ENCODE measurements at places on chromosomes 12 and 14. TPM values are rescaled to one million over a fixed set of nuclear protein-coding genes. Genes with fewer than 3 reads are reported as not detected.

The RERG gene
- total RNA-seq = 0.76 TPM

The DBX2 gene
- 0.28 TPM for total RNA-seq

The KRT1 gene
- not detected for total RNA-seq

The DNAI7 gene
- 0.88 TPM for total RNA-seq

The SIX4 gene
- 3.1 TPM for total RNA-seq

The ATG101 gene
- total RNA-seq = 55.1 TPM

The ITGB7 gene
- 0.44 TPM for total RNA-seq

The FOXG1 gene
- total RNA-seq = 0.10 TPM

The BDKRB2 gene
- total RNA-seq = 0.11 TPM

The GPR84 gene
- total RNA-seq = 0.22 TPM

The CRIP2 gene
- 9.5 TPM for total RNA-seq

The TMEM132C gene
- 21.1 TPM for total RNA-seq

The RTN1 gene
- 232 TPM for total RNA-seq

The MMAB gene
- 40.4 TPM for total RNA-seq

The CLEC4C gene
- 0.73 TPM for total RNA-seq

The CCDC196 gene
- total RNA-seq = 0.14 TPM

The PA2G4 gene
- total RNA-seq = 83.3 TPM

The DIO3 gene
- total RNA-seq = 0.22 TPM

The HOXC6 gene
- 30.8 TPM for total RNA-seq

The MYH7 gene
- total RNA-seq = 0.82 TPM

The INSM2 gene
- total RNA-seq = 0.26 TPM

The GZMB gene
- total RNA-seq = 0.38 TPM

The C14orf132 gene
- 59.5 TPM for total RNA-seq

The BEST3 gene
- total RNA-seq = 1.0 TPM

The BTBD6 gene
- total RNA-seq = 29.6 TPM

The FBLN5 gene
- 0.50 TPM for total RNA-seq

The NYNRIN gene
- total RNA-seq = 73.0 TPM

The LETMD1 gene
- 64.6 TPM for total RNA-seq

The INHBC gene
- total RNA-seq = 0.25 TPM

The ASB2 gene
- total RNA-seq = 1.3 TPM

The PRB2 gene
- total RNA-seq = 1.3 TPM

The CD163 gene
- 0.09 TPM for total RNA-seq

The ZDHHC22 gene
- total RNA-seq = 15.6 TPM

The KCNC2 gene
- total RNA-seq = 2.3 TPM

The SLC7A7 gene
- 0.41 TPM for total RNA-seq

The TPPP2 gene
- total RNA-seq = 0.26 TPM

The PPP4R4 gene
- 11.8 TPM for total RNA-seq

The PPP2R5C gene
- 94.4 TPM for total RNA-seq

The CLEC9A gene
- not detected for total RNA-seq

The PMEL gene
- 11.2 TPM for total RNA-seq

The IAPP gene
- 0.29 TPM for total RNA-seq

The KRT2 gene
- 0.20 TPM for total RNA-seq

The HCFC2 gene
- 11.7 TPM for total RNA-seq

The NEDD1 gene
- 11.8 TPM for total RNA-seq

The POU6F1 gene
- total RNA-seq = 5.7 TPM

The FZD10 gene
- total RNA-seq = 0.30 TPM
